ENCODE measurements at places on chromosomes 5 and 9.

DNA sequence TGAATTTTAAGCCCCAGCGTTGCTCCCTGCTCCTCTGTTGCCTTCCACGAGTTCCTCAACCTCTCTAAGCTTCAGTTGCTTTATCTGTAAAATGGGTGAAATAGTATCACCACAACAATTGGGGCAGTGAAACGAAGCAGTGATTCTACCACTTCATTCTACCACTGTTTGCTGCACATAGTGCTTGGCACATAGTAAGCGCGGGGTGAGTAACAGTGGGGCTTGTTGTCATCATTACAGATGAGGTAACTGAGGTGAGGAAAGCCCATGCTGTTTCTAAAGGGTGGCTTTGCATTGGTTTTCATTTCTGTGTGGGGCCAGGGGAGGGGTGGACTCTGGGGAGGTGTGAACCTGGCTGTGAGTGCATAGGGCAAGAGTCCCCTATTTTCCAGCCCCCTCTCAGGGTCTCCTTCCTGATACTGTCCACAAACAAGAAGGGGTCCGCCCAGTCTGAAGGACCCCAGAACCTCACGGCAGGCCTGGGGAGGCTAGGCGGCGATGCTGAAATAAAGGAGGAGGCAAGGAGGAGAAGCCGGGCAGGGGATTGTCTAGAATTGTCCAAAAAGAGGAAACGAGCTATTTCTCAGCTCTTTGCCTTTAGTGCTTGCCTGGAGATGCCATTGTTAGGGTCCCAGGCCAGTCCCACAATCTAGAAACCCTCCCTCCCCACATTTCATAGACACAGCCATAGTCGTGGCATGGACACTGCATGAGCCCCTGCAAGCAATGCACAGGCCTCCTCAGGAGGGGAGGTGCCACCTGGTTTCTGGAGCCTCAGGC lies 65.6 kb downstream of the IL6ST start:
- DNase-seq = no peak

GRCh38 chr5:16666883-16667398 lies 50.1 kb upstream of the RETREG1 start:
- DNase-seq = no peak

- no peak for DNase-seq
Observed at GRCh38 chr5:5154733-5155132, 14.6 kb downstream of the ADAMTS16 start.

GRCh38 chr5:169020102-169020501 lies 280.8 kb downstream of the SLIT3 start:
- no peak for DNase-seq

DNA sequence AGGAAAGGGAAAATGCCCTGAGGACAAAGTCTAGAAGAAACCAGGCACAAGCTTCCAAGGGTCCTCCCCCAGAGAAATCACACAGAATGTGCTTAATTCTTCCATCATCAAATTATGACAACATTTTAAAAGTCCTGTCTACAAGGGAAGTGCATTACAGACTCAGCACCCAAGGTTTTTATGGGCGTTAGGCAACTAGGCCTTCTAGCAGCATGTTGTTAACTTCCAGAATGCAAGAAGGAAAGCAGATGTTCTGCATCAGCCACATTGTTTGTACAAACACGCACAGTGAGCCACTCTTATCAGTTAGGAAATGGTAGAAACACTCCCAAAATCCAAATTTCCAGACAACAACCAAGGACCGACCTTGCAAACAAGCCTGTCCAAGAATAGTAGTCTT lies 26.5 kb downstream of the SMC5 start:
- DNase-seq = no peak

DNA sequence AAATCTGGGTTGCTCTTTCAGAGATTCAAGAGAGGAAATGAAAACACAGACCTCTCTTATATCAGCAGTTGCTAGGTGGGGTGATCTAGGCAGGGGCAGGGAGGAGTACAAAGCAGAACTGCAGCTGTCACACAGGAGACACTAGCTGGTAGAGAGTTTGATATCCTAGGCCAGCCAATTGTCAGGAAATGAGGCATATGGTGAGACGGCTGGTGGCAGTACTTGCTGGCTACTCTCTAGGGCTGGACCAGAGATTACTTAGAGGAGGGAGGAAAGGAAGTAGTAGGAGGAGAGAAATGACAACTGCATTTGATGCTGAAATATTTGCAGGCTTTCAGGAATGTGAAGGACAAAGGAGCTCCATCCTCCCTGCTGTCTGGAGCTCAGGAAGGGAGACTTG lies 113.8 kb downstream of the TRIM32 start:
- no peak for DNase-seq

DNA sequence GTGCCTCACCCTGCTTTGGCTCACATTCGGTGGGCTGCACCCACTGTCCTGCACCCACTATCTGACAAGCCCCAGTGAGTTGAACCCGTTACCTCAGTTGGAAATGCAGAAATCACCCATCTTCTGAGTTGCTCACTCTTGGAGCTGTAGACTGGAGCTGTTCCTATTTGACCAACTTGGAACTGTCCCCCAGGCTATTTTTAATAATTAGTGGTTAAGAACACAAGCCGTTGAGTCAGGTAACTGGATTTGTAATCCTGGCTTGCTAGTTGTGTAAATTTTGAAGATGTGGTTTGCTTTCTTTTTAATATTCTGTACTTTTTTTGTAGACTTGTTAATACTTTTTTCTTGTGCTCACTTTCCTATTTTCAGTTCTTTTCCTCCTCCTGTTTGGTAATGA lies 81.2 kb downstream of the CNTLN start:
- no peak for DNase-seq

- DNase-seq = no peak
Observed at GRCh38 chr9:136137321-136138265, 18.9 kb upstream of the TMEM250 start.

DNA sequence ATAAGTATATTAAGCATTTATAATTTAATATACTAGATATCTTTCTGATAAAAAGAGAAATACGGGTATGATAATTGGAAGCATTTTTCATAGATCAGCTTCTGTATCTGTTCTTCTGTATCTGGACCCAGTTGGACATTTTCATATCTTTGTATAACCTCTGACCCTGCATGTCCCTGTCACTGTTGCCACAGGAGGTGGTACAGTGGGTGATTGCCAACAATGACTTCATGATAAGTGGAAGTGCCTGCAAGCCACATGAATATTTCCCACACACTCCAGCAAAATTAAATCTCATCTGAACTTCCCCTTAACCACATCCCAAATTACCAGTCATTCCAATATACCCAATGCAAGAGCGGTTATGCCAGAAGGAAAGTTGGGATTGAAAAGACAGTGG lies 376.4 kb downstream of the ARRDC3 start:
- no peak for DNase-seq

DNA sequence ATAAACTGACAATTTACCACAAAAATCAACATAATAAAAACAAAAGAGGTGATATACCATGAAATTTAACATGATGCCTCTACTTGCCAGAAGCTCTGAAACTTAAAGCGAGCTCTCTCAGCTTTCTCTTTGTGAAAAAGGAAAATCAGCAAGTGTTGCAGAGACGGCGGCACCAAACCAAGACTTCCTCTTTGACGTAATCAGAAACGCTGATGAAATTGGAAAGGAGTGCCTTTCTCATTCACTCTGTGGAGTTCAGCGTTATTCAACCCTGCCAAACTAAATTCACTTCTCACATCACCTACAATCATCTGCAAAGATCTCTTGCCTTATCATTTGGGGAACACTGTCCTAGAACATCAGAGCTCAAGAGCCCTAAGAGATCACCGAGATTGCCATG lies 32.2 kb downstream of the ANXA6 start:
- no peak for DNase-seq

All from stimulated activated CD4-positive, alpha-beta T cell treated with anti-CD3 and anti-CD28 coated beads, Interleukin-1b, Interleukin-23, amount 100 ng/mL, for 1 hour (primary cell).